ENCODE measurements at places on chromosomes 11 and 22.

DNA sequence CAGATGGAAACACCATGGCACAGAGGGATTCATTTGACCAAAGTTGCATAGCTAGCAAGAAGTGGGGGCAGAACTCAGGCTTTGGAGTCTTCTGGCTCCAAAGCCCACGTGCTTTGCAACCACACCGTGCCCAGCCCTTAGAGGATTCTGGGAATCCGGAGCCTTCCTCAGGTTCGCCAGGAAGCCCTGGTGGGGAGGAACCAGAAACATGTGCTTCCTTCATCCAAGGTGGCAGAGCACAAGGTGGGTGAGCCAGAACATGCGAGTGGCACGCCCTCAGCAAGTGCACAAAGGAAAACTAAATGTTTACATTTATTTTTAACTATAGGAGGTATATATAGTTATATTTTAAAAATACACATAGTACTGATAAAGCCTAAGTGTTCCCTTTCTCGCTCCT is 151.9 kb upstream of the NECTIN1 start:
- DNase-seq: no peak

DNA sequence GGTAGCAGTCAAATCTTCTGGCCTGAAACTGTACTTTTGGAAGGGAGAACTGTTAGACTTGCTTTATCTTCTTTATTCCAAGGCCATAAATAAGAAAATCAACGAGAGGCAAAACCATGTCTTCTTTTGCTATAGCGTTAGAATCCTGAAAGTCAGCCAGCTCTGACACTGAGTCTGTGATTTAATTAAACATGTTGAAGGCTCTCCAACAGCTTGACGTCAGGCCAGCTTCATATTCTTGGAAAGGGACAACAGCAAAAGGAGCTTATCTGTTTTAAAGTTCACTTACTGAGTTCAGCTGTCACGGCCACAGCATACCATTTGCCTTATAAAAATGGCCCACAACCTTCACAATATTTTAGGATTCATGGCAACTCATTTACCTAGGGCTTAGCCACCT is 131.0 kb upstream of the LDLRAD3 start:
- DNase-seq: no peak

GRCh38 chr11:105780781-105781525 is 171.1 kb downstream of the GRIA4 start:
- DNase-seq: no peak

- no peak for DNase-seq
Observed at GRCh38 chr22:26345496-26345895, 83.6 kb upstream of the ASPHD2 start.

GRCh38 chr11:60482361-60482760 is 10.2 kb upstream of the MS4A12 start:
- DNase-seq: no peak

- peak; percentile 14 for DNase-seq
Observed at GRCh38 chr11:96267496-96268032, 75.4 kb downstream of the MAML2 start.

- no peak for DNase-seq
Observed at GRCh38 chr11:92391364-92391763, 166.7 kb downstream of the FAT3 start.

GRCh38 chr11:68373189-68373814 is 60.9 kb downstream of the LRP5 start:
- DNase-seq: no peak

Measured in activated naive CD8-positive, alpha-beta T cell treated with anti-CD3 and anti-CD28 coated beads, Interleukin-2, amount 50 U/mL, for 16 hours (primary cell).